Stimulated activated CD4-positive, alpha-beta T cell treated with anti-CD3 and anti-CD28 coated beads, TNF-alpha, amount 100 ng/mL, for 1 hour (primary cell): ENCODE measurements at places on chromosomes 2 and 18.

DNA sequence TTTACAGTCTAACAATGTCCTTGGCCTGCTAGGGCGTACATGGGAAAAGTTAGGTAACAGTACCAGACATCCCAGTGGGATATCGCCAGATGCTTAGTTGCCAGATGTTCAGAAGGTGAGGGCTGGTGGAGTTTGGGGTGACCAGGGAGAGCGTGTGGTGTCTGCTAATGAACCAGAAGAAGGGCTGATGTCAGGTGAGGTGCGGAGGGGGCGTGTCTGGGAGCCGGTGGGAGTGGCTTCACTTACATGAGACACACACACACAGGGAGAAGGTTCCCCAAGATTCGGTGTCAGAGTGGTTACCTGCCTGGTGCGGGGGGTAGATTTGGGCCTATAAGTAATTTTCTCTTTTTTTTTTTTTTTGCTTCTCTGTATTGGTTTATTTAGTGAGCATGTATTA, 12.2 kb downstream of the RAB31 start:
- no peak for DNase-seq

- no peak for DNase-seq
These were observed 1.8 kb upstream of the GBX2 start for GRCh38 chr2:236169741-236170589.

DNA sequence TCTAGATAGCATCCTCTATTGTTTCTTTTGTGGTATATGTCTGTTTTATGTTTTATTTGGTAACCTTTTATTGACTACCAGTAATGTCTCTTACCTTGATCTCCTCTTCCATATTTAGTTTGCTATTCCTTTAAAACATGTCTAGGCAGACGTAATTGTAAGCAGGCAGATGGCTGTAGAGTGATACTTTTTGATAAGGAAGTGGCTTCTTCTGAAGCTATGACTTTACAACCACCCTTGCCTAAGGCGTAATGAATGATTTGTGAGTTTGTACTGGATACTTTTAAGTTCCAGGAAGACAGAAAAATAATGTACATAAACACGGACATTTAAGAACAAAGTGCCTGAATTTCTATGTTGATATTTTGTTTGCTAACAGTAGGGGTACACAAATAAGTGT, 85.6 kb downstream of the ZNF804A start:
- DNase-seq = no peak

DNA sequence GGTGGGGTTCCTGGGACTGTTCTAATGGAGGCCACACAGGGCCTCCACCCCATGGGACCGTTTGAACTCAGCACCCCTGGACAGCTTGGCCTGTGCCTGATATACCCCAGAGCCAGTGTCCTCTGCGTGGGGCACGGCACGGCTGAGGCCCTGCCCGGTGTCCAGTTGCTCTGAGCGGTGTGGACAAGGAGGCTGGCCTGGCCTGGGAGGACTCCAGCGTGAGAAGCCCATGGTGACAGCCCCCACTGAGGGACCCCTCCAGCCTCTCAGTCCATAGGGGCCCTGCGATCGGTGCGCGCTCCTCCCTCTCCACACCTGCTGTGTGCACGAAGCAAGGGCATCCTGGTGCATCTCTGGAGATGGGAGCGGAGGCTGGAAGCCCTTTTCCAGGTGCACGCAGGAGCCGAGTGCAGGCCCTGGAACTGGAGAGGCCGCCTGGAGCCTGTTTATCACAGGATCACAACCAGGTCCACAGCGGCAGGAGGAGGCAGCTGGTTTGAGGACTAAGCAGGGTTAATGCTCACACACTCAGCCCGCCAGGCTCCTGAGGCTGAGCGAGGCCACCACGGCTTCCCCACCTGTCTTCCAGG, 120.2 kb downstream of the PTGR3 start:
- DNase-seq = no peak

DNA sequence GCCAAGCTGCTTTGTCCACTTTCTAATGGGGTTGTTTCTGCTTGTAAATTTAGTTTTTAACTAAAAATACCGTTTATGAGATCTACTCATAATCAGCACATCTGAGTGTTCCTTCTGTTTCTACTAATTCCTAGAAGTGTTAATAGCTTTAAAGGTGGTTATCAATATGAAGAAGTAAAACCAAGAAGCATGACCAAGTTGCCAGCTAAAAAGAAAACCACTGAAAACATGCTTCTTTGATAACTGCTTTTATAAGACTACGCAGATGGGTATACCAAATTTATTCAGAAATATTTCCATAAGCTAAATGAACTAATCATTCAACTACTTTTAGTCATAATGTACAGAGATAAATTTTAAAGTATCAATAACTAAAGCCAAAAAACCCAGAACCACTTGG, 101.8 kb downstream of the C2orf74 start:
- no peak for DNase-seq

DNA sequence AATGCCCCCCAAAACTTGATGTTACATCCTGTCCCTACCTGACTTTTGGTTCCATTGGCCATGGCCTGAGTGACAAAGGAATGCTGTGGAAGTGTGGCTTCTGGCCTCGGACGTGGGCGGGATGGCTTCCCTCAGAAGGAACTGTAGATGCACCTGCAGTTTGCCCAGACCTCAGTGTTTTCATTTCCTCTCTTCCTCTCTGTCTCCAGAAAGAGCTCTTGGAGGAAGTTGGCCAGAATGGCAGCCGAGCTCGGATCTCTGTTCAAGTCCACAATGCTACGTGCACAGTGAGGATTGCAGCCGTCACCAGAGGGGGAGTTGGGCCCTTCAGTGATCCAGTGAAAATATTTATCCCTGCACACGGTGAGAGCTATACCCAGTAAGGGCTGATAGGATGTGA, 61.0 kb upstream of the TMEM87B start:
- no peak for DNase-seq

- DNase-seq = no peak
These were observed 1.1 kb upstream of the FZD5 start for GRCh38 chr2:207770602-207771404.

GRCh38 chr2:115303-115702, 69.0 kb upstream of the FAM110C start:
- no peak for DNase-seq

GRCh38 chr2:117801826-117802225, 12.7 kb upstream of the DDX18 start:
- DNase-seq = no peak

DNA sequence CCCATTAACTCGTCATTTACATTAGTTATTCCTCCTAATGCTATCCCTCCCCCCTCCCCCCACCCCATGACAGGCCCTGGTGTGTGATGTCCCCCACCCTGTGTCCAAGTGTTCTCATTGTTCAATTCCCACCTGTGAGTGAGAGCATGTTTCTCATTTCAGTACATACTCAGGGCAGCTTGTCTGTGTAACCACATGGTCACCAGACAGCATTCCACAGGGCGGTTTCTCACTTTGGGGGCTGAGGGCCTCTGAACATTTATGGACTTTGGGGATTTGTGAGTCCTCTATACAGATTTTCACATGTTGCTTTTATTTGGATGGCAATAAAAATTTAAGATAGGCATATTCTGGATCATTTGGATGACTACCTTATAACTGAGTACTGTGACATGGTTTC, 84.0 kb downstream of the LYPD6B start:
- DNase-seq = no peak

GRCh38 chr18:44742718-44743311, 62.1 kb downstream of the SETBP1 start:
- no peak for DNase-seq

- DNase-seq = no peak
These were observed 103.9 kb upstream of the TMEFF2 start for GRCh38 chr2:192298664-192299063.

DNA sequence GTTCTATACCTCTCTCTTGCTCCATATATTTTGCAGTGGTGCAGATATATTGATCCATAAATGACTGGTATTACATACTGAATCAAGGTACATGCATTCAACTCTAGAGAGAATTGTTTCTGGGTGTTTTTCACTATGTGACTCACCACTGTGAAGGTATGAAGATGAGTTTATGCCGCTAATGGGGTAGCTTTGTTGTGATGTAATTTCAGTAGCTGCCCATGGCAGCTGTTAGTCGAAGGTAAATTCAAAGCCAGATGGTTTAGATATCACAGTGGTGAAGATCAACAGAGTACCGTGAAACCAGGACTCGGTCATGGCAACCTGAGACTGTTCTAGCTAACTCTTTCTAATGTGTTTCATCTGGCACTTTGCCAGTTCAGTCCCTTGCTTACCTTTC, 50.4 kb downstream of the PKP4 start:
- DNase-seq = no peak

DNA sequence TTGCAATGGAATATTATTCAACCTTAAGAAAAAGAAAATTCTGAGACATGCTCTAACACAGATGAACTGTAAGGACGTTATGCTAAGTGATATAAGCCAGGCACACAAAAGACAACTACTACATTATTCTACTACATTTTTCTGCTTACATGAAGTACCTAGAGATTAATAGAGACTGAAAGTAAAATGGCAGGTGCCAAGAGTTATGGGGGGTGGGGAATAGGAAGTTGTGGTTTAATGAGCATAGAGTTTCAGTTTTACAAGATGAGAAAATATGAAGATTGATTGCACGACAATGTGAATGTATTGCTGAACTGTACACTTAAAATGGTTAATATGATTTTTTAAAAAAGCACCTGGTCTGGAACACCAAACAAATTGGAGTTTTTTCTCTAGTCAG, 1231.6 kb upstream of the DDX18 start:
- DNase-seq = no peak

DNA sequence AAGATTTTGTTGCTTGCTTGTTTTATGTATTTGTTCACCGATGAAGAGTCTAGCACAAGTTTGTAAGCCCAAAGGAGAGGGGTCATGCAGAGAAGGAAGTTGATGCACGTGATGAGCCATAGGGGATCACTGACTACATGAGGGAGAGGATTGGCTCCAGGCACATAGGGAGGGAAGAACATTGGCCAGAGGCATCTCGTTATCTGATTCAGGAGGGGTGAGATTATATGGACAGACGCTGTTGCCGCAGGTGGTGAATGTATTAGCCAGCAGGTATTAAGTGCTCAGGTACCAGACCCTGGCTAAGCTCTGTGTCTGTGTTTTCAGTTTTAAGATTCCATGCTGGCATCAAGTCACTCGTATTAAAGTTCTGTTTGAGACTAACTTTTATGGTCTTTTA, 91.8 kb upstream of the CHST9 start:
- DNase-seq = no peak

DNA sequence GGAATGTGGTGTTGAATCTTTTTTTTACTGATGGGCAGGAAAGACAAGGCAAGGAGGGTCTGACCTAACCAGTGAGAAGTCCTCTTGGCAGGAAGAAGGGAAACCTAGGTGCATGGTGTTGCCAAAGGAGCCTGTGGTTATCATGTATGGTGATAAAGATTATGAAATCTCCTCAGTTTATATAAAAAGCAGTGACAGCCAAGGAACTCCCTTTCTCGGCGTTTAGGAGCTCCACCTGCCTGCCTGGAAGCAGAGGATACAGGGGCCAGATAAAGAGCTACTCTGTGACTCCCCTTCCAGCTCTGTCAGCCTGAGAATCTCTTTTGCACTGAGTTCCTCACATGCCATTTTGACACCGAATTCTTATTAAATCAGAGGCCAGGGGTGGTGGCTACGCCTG, 26.1 kb downstream of the COLEC12 start:
- no peak for DNase-seq

DNA sequence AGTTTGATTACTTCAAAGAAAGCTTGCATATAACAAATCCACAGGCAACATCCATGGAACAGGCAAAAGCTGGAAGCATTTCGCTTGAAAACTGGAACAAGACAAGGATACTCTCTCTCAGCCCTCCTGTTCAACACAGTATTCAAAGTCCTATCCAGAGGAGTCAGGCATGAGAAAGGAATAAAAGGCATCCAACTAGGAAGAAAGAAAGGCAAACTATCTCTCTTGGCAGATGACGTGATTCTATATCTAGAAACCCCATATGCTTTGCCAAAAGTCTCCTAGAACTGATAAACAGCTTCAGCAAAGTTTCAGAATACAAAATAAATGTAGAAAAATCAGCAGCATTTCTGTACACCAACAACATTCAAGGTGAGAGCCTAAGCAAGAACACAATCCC, 34.1 kb upstream of the MC4R start:
- no peak for DNase-seq
